Right lung (tissue), 10 donors: ENCODE measurements at places on chromosomes 1 and 21. TPM values are rescaled to one million over a fixed set of nuclear protein-coding genes. Genes with fewer than 3 reads are reported as not detected.

GRCh38 chr1:201537028-201537427 lies 1.9 kb upstream of the NAV1 start:
- DNase-seq = no peak

- no peak for DNase-seq
Observed at GRCh38 chr1:205421798-205422197, at the start of gene LEMD1. LEMD1 (minus strand) TSS chr1:205422056; CDS start chr1:205420536, 1,520 bp downstream.

GRCh38 chr1:109263597-109264378 lies 14.4 kb downstream of the CELSR2 start:
- peak; percentile 71 for DNase-seq

DNA sequence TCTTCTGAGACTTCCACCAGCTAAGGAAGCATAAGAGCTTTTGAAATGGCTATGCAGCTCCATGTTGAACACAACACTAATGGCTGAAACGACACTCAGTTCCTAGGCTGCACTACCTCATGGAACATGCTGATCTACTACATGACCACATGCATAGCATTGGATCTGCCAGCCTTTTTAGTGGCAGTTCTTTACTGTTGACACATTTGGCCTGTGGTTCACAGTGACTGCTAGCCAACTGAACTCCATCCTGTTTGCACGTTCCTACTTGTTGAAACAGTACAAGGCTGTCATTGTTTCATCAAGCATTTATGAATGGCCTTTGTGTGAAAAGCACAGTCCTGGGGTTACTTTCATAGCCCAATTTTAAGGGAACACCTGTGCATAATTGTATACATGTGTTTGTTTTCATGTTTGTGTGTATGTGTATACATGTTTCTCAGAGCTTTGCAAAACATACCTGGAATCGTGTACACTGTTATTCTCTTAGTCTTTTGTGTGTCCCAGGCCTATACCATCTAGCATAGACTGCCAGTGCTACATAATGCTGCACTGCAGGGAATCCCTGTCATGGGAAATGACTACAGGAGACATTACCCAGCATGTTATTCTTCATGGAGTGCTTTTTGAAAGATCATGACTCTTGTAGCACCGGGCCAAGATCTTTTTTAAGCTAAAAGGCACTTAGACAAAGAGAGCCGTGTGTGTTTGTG lies 179.6 kb upstream of the ESRRG start:
- no peak for DNase-seq

DNA sequence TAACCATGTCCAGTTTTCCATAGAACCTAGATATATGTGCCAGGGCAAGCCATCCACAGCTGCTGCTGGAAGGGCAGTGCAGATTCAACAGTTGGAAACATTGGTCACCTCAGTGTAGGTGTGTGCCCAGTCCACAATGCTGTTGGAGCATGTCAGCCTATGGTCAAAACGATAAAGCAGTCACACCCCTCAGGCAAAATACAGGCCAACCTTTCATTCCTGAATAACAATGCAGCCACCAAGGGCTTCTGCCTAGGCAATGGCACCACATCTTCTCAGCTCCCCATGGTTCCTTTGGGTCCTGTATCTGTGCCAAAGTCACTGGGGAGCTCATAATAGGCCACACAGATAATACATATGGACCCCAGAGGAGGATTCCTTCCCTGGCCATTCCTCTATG lies 15.1 kb upstream of the TBX19 start:
- DNase-seq = no peak

DNA sequence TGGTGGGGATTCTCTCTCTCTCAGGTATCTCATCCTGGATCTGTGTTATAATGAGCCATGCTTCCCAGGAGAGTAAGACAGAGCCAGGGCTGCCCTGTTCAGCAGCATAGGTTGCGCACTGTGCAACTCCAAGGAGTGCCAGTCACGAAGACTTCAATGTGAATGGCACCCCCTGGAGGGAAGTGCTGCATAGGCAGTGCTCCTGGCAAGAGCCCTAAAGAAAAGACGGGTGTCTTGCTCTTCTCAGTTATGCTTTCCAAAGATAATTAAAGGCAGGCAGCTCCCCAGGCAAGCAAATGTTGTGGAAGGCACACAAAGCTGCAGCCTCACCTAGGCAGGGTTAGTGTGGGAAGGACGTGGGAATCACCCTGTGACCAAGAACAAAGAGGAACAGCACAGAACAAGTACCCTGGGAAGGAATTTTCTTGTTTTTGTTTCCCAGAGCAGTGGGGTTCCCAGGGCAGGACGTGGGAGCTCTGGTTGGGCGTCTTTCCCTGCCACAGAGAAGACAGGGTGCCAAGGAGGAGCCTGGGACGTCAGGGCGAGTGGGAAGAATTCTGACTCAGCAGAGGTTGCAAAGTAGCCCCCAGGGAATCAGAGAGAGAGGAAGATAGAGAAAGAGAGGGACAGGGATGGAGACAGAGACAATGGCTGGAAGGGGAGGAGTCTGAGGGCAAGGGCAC lies 120.9 kb downstream of the KCNN3 start:
- DNase-seq = no peak

DNA sequence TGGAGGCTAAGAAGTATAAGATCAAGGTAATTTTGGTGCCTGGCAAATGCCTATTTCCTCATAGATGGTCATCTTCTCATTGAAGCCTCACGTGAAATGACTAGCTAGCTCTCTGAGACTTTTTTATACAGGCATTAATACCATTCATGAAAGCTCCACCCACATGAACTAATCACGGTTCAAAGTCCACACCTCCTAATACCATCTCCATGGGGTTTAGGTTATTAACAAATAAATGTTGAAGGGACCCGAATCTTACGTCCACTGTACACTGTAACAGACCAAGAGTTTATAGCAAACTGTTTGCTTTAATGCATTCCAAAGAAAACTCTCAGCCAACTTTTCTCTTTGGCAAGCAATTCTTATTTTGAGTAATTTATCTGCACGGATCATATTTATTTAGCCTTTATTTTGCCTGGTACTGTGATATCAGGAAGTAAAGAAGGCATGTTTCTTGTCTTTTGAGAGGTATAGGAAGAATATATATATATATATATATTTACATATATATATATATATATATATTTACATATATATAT lies 296.1 kb upstream of the LRRC7 start:
- no peak for DNase-seq

DNA sequence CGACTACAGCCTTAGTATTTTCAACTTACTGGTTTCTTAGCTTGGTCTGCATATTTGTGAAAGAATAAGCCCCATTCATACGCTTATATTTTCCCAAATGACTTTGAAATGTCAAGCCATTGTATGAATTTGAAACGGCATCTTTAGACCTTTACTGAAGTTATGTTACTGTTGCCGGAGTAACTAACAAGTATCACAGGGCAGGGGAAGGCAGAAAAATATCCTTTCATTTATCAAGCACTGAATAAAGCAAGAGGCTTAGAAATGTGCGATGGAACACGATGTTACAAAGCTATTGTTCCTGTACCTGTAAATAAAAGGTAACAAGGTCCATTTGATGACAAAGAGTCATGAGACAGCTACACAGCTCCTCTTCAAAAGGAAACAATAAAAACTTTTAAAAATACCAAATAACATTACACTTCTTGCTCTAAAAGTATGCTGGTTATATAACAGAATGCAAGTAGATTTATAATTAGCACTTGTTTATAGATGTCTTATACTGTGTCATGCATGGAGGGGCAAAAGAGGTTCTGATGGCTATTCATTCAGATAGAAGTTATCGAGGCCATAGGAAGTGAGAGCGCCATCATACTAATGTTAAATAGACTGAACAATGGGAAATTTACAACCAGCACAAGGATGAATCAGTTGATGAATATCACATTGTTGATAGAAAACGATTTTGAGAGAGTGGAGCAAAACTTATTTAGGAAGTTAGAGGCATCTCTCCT lies 322.6 kb downstream of the RGS7 start:
- DNase-seq = no peak

DNA sequence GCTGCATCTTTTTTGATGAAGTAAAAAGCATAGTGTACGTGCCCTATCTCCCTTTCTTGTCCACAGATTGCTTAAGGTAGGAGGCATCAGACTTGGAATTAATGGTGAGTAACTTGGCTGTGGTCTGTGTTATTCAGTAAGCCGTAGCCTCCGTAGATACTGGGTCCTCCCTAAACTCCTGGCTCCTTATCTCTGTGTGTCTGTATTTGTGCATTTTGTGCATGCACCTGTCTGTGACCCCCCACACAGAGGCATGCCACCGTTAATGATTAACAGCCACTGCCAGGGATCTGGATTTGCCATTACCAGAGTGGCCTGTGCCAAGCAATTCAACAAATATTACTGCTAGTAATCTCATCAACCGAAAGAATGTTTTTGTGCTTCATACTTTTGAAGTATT lies 31.9 kb downstream of the MAP3K21 start:
- DNase-seq = no peak

DNA sequence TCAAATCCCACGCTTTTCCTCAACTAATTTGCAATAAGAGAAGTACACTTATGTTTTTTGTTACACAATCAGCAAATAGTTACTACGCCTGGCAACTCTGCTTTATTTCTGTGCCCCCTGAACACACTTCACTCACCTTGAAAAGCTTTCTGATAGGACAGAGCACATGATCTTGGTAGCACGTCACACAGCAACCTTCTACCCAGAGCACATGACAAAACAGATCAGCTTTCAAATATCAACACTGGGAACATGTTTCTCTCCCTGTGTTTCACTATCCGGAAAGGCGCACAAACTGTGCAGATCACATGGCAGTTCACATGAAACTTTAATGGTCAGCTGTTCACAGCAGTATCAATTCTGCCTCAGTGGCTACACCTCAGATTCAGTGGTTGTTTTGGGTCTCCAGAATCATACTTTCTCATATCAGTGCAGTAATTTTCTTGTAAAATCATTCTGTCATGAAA lies 2.2 kb downstream of the SLC19A2 start:
- peak; percentile 40 for DNase-seq

GRCh38 chr1:5570931-5571330 lies 421.3 kb downstream of the NPHP4 start:
- no peak for DNase-seq

GRCh38 chr1:17520473-17521319 lies 18.8 kb upstream of the ARHGEF10L start:
- no peak for DNase-seq

- no peak for DNase-seq
Observed at GRCh38 chr1:48186306-48186839, 36.1 kb upstream of the SLC5A9 start.

DNA sequence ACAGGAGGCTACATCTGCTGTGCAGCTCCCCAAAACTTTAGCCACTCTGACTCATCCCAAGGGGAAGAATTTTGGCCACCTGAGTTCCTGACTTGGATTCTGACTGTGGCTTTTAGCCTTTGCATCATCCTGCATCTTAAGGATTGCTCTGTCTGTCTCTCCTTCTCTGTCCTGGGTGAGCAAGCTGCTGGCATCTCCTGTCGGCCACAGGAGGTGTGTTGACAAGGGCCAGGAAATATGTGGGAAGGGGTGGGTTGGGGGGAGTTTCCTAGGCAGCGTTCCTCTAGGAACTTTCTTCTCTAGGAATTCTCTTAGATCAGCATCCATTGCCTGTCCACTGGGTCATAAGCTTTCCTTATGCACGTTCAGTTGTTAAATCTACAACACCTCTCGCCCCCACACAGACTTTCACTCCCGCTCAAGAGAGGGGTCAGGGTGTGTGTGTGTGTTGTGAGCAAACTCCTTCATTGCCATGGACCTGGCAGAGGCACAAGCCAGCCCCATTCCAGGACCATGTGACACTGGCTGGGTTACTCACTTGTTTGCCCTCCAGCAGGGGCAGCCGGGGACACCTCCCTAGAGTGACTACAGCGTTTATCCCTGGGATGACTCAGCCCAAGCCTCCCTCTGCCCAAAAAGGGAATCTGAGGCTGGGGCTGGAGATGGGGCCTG lies 145.0 kb upstream of the DUSP10 start:
- no peak for DNase-seq

GRCh38 chr21:44461464-44462001 lies 6.2 kb downstream of the LRRC3 start:
- DNase-seq = no peak

DNA sequence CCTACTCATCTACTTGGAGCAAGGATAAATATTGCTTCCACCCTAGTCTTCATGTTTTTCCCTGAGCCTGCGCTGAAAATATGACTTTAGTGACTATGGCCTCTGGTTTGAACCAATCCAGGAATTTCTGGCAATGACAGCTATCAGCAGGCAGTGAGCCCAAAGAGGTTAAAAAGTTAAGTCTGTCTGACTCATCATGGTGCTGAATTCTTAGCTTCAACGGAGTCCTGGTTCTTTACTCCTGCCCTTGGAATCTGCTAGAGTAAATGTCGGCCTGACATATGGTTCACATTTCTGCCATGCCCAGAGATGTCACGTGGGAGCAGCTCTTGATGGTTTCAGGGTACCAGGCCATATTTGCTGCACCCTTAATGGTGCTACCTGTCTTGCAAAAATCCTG lies 351.6 kb upstream of the PLXNA2 start:
- DNase-seq = no peak

- DNase-seq = no peak
Observed at GRCh38 chr1:167761400-167761799, 39.6 kb downstream of the MPZL1 start.

DNA sequence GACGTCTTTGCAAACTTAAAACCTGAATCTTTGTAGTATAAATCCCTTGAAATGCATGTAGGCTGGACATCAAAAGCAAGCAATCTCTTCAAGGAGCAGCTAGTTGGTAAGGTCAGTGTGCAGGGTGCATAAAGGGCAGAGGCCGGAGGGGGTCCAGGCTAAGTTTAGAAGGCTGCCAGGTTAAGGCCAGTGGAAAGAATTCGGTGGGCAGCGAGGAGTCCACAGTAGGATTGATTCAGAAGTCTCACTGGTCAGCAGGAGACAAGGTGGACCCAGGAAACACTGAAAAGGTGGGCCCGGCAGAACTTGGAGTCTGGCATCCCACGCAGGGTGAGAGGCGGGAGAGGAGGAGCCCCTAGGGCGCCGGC lies 390 bp upstream of the PCSK9 start:
- DNase-seq = no peak

The GBP1 gene
- 55.7 TPM for polyA plus RNA-seq

The RIMKLA gene
- polyA plus RNA-seq = 0.78 TPM

The OR2M4 gene
- not detected for polyA plus RNA-seq

The USH2A gene
- polyA plus RNA-seq = 0.06 TPM

The GJA5 gene
- polyA plus RNA-seq = 102 TPM

The RAB25 gene
- 53.6 TPM for polyA plus RNA-seq

The FCMR gene
- polyA plus RNA-seq = 2.3 TPM

The OR2G2 gene
- not detected for polyA plus RNA-seq

The TYW3 gene
- 43.9 TPM for polyA plus RNA-seq

The SPATA45 gene
- polyA plus RNA-seq = 0.37 TPM

The CXADR gene
- polyA plus RNA-seq = 25.5 TPM

The KIF2C gene
- polyA plus RNA-seq = 16.4 TPM

The FNDC5 gene
- polyA plus RNA-seq = 8.0 TPM

The LCE6A gene
- polyA plus RNA-seq = not detected

The CYP4Z1 gene
- 0.19 TPM for polyA plus RNA-seq

The CAPN8 gene
- polyA plus RNA-seq = 2.2 TPM
